Stimulated activated CD8-positive, alpha-beta memory T cell treated with anti-CD3 and anti-CD28 coated beads, Interleukin-15, amount 100 ng/mL, for 48 hours (primary cell): ENCODE measurements at places on chromosomes 4 and X.

GRCh38 chr4:128471576-128471975 is 184.0 kb upstream of the PGRMC2 start:
- DNase-seq, result no peak

GRCh38 chr4:52126966-52127365 is 75.9 kb downstream of the SPATA18 start:
- DNase-seq, result no peak

- no peak for DNase-seq
Measured at GRCh38 chr4:103108542-103108941, 8.9 kb upstream of the BDH2 start.

GRCh38 chr4:17094159-17094875 is 195.9 kb upstream of the LDB2 start:
- DNase-seq, result no peak

DNA sequence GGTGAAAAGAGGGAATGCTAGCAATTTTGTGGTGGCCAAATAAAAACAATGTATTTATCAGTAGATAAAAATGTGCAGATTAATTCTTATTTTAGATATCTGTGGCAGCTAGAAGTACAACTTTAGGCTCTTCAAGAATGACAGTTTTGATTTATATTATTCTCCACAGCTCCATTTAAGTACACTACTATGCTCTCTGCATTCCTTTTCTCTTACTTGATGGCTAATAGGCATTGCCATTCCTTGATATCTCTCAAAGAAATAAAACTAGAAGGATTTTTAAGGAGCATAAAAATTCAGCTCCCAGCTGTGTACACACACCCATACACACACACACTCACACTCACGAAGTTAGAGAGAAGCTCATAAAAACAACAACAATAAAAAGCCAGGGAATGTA is 59.4 kb upstream of the H2AZ1 start:
- no peak for DNase-seq
